Activated naive CD4-positive, alpha-beta T cell treated with anti-CD3 and anti-CD28 coated beads, Interleukin-2, amount 50 U/mL, for 72 hours (primary cell): ENCODE measurements at places on chromosomes 11 and 22. TPM values are rescaled to one million over a fixed set of nuclear protein-coding genes. Genes with fewer than 3 reads are reported as not detected.

Gene VPREB1
- not detected for total RNA-seq

Gene SMTNL1
- total RNA-seq: not detected

Gene LRRC74B
- not detected for total RNA-seq

DNA sequence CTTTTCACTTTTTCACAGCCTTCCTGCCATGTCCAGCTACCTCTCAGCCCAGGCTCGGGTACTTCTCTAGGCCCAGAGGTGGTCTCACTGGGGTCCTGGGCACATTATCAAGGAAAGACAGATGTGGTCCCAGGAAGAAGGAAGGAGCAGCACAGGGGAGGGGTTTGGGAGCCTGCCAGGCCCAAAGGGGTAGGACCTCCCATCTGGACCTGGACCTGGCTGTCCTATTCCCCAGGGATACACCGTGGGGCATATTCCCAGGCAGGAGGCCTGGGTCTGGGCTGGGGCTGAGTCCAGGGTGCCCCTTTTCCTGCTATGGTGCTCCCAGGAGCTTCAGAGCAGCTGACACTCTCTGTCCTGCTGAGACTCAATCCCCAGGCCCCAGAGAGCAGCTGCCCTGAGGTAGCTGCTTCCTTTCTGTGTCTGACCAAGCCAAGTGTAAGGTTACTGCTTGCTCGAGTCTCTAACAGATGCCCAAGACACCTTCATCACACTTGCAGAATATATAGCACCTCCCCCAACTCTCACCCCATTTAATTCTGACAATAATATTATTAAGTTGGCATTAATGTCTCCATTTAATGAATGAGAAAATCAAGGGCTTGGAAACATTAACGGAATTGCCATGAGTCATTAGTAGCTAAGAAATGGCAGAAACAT lies 232.0 kb downstream of the BUD13 start:
- DNase-seq: no peak

DNA sequence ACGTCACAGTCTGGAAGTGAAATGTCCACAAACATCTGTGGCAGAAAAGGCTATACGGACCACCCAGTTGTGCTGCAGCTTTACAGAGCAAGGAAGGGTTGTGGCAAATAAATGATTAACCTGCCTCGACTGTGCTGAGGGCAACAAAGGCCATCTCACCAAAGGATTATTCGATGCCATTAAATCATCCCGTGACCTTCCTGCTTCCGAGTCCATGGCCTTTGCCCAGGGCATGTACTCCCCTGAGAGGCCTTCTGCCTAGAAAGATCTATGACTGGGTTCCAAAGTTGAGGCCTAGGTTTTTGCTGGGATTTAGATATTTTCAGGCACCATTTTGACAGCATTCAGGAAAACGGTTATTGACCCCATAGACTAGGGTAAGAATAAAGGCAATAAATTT lies 9.2 kb downstream of the CDPF1 start:
- DNase-seq: no peak

- peak; percentile 56 for DNase-seq
These were observed 728 bp downstream of the DCUN1D5 start for GRCh38 chr11:103091064-103091800.
